T-helper 22 cell (primary cell): ENCODE measurements at places on chromosomes 1 and 21.

DNA sequence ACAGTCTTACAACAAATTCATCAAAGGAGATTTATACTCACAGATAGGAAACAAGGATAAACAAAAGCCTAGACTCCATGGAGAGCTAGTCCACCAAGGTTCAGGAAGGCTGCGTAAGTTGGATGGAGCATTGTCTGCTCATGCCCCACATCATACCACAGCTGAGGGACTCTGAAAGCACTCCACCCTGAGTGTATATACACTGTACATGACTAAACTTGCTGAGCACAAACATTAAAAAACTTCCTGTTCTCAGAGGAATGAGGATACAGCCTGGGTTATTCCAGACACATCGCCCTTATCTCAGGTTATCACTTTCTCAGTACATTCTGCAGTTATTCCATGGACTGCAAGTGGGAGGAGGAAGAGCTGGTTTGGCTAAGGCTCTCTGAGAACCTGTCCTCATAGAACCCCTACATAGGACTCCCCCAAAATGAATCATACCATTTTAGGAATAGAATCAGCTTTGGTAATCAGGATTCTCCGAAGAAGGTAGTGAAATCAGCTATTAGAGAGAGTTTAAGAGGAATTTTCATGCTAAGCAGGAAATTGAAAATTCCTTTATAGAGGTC, 58.0 kb upstream of the PRMT6 start:
- DNase-seq: no peak

DNA sequence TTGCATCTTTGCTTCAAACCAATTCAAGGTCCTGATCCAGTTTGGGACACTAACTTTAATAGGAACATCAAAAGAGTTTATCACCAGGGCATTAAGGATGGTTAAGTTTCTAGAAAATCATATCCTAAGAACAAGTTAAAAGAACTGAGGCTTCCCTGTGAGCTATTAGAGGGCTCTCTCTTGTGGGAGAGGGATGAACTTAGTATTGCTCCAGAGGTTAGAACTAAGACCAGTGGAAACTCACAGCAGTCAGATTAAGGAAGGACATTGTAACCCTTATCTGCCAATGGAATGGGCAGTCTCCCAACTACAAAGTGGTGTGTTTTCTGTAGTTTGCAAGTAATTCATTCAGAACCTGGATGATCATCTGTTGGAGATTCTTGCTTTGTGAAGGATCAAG, 36.8 kb downstream of the UBE2U start:
- DNase-seq: no peak

GRCh38 chr21:26934383-26934782, 32.5 kb downstream of the ADAMTS5 start:
- DNase-seq: no peak

DNA sequence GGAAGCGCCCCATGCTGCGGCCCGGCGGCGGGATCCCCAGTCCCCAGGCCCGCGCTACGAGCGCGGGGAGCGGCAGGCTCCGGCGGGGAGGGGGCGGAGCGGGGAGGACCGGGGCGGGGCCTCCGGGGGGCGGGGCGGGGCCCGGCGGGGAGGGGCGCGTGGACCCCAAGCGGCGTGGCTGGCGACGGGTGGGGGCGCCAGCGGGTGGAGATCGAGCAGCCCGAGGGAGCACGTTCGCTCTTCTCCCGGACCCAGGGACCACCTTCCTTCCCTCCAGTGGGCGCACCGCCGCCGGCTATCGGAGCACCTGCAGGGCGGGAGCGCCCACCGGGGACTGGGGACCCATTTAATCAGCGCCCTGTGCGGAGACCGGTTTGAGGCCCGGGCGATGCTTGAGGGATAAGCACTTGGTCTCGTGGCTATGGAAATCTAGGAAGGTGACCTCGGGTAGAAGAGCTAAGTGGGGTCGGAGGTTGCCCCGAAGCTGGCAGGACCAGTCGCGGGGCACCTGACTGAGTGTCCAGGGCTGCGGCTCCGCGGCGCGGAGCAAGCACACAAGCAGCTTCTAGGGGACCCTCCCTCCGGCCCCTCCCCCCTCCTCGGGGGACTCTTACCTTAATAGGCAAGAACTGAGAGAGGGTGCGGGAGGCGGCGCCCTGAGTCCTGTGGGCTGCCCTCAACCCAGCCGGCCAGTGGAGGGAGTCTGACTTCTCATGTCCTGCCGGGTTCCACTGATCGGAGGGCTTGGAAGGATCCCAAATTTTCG, at the start of gene TSPAN2:
Gene TSPAN2 (minus strand): TSS at position 84 of the 766 bp plus-strand sequence. CDS start 71 bp downstream, at position 13.
- peak; percentile 57 for DNase-seq

GRCh38 chr1:177309880-177310279, 139.1 kb downstream of the BRINP2 start:
- no peak for DNase-seq

- no peak for DNase-seq
Measured at GRCh38 chr1:16212251-16212961, at the start of gene ARHGEF19. ARHGEF19 (minus strand) TSS chr1:16212652; CDS start chr1:16209054, 3,598 bp downstream.

DNA sequence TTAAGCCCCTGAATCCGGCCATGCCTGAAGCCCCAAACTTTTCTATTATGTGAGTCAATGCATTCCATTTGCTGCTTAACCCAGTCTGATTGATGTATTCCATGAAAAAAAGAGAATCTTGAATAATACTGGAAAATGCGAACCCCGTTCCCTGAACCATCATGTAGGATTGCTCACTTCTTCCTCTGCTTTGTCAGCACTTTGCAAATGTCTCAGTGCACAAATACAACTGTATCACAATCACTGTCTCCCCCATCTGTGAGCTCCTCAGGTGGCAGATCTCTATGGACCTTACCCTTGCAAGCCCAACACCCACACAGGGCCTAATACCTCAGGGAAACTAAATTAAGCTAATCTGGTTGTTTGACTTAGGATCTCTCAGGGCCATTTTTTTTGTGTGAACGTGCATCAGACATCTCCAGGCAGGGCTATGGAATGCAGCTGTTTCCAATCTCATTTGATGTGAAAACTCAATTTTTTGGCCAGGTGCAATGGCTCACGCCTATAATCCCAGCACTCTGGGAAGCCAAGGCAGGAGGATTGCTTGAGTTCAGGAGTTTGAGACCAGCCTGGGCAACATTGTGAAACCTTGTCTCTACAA, 2.1 kb upstream of the RCAN3 start:
- DNase-seq: no peak

- DNase-seq: no peak
Measured at GRCh38 chr1:15171271-15171908, 17.8 kb downstream of the TMEM51 start.

DNA sequence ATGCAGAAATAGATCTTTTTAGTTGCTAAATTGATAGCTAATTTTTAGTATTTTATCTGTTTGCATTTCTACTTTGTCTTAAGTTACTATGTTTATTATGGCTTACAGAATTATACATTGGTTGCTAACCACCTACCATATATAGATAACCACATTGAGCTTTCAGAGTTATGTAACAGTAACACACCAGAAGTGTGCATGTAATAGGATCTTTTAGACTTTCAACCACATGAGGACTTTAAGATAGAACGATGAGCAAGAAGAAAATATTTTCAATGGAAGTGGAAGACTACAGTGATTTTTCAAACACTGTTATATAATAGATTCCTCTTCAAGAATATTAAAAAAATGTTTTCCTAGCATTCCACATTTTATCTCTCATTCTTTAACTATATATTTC, 28.8 kb downstream of the TOR1AIP1 start:
- no peak for DNase-seq

- DNase-seq: no peak
Measured at GRCh38 chr1:200794506-200795065, 55.9 kb downstream of the CAMSAP2 start.

DNA sequence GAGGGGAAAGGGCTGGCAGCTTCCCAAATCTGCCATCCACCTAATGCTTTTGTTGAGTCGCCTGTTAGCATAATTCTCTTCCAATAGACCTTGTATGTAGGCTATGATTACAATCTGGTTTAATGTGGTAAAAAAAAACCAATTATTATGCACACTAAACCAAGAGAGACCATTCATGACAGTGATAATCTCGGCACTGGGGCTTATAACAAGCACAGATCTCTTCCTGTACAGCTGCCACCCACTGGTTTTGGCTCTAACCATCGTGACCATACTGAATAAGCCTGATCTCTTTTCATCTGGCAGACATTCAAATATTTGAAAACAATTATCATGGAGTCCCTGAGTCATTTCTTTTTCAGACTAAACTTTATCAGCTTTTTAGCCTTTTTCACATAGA, 12.0 kb upstream of the SYT14 start:
- DNase-seq: no peak

DNA sequence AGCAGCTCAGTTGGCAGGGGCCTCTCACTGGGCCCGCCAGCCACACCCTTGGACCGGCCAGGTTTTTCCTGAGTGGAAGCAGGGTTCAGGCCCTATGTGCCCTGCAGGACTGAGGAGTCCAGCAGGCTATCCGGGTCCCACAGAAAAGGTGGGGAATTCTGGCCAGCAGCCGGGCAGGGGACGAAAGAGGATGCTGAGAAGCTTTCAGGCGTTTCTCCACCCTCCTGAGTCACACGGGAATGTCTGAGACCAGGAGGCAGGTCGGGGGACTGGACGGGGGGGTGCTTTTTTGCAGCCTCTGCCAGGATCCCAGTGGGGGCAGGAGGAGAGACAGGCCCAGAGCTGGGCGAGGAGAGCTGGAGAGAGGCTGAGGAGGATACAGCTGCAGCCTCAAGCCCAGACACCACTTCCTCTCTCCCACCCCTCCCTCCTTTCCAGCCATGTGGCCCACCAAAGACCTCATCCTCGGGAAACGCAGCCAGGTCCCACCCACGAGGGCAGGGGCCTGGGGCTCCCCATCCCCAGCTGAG, 105.4 kb downstream of the SPSB1 start:
- DNase-seq: no peak

DNA sequence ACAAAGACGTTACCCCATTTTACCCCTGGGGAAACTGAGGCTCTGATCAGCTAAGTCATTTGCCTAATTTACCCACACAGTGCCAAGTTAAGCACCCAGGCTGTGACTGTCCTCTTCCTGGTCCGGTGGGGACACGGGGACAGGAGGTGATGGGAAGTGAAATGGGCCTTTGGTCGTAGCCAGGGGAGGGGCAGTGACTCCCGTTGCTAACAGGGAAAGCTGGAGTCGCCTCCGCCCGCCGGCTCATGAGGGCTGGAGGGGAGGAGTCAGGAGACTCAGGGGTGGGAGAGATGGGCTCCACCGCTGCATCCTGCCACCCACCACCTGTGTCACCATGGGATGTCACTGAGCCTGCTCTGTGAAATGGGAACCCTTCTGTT, 139.3 kb downstream of the PGBD5 start:
- no peak for DNase-seq

GRCh38 chr1:154483941-154484803, 17.8 kb upstream of the TDRD10 start:
- no peak for DNase-seq

DNA sequence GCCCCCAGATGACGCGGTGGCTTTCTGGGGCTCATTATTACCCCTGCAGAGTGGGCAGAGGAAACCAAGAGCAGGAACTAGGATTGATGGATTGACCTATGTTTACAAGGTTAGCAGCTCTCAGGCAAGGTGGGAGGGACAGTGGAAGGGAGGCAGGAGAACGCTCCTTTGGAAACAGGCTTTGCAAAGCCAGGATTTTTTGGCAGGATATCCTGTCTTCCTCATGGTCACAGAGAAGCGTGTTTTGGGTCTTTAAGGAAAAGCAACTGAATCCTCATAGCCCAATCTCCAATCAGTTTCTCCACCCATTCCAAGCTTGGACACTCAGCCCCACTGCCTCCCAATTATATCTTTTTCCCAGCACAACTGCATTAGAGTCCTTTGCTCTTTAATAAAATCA, 105.6 kb upstream of the SOD1 start:
- no peak for DNase-seq

DNA sequence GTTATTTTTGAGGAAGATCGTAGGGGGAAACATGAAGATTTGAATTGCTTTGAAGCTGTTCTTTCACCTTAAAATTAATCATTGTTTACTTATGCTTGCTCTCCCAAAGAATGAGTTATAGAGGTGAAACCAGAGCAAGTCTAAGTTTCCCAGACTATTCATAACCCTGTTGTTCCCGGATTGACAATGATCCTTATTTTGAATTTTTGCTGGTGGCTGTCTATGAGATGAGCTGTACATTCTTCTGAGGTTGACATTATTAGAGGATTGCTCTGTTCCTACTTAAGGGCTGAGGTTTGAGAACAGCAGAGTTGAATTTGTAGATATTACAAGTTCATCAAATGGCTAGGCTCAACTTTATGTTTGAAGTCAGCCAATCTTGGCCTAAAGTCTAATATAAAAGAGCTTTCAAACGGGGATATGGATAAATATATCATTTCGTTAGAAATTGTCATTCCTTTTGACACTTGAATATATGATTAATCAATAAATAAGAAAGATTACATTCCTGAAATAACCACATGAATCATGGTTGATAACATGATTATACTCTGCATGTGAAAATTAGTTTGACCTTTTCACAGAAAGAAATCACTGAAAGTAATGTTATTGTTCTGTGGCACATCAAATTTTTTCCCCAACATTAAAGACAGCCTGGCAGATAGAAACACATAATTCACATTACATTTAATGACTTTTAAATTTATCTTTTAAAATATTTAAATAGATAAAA, 19.1 kb upstream of the PDE4B start:
- DNase-seq: no peak

GRCh38 chr1:117561071-117561470, 44.8 kb upstream of the TENT5C start:
- DNase-seq: no peak

DNA sequence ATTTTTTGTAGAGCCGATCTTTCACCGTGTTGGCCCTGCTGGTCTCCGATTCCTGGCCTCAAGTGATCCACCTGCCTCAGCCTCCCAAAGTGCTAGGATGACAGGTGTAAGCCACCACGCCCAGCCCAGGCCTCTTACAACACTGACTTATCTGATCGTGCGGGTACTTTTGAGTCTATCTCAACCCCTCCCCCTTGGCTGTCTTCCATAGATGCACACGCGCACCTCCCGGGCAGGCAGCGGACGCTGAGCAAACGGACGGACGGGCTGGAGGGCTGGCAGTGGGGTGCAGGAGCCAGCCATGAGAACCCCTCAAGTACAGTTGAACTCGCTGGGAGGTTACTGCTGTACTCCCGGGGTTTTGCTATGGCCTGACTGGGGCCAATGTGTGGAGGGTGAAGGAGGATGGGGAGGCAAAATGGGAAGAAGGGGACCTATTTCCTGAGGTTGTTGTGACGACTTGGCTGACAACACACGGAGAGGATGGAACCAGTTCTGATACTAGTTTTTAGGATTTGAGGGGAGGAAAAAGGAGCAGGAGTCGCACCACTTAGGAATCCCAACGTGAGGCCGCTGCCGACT, 959 bp downstream of the CD58 start:
- DNase-seq: peak; percentile 56

GRCh38 chr1:42158189-42158588, 5.0 kb downstream of the GUCA2B start:
- DNase-seq: no peak

- DNase-seq: no peak
Measured at GRCh38 chr1:184621260-184621659, 133.4 kb downstream of the EDEM3 start.
